ENCODE measurements at places on chromosomes 13 and 19.
A peak's percentile ranks its signal among the peaks of the same experiment; 100 is the strongest.

- DNase-seq: no peak
These were observed 1.4 kb upstream of the GIPC1 start for GRCh38 chr19:14497228-14497921.

GRCh38 chr19:38193445-38193844, 30.6 kb downstream of the DPF1 start:
- no peak for DNase-seq

- DNase-seq: no peak
These were observed 422.2 kb downstream of the KLF5 start for GRCh38 chr13:73480779-73481559.

- DNase-seq: no peak
These were observed 8.2 kb downstream of the ZNF439 start for GRCh38 chr19:11856596-11857250.

DNA sequence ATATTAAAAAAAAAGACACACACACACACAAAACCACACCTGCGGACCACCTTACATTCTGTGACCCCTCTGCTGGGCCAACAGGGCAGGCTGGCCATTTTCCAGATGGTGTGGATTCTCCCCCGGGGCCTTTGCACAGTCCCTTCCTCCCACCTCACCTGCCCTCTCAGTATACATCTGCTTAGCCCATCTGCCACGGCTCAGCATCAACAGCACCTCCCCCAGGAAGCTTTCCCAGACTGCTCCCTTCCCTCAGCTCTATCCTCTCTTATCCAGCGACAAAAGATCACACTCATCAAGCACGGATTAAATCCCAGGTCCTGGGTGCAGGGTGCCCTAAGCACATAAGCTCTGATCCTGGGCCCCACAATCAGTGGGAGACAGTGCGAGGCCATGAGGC, 4.5 kb downstream of the ZNF787 start:
- DNase-seq: no peak

- peak; percentile 60 for DNase-seq
These were observed 20.7 kb upstream of the NWD1 start for GRCh38 chr19:16698914-16699313.

DNA sequence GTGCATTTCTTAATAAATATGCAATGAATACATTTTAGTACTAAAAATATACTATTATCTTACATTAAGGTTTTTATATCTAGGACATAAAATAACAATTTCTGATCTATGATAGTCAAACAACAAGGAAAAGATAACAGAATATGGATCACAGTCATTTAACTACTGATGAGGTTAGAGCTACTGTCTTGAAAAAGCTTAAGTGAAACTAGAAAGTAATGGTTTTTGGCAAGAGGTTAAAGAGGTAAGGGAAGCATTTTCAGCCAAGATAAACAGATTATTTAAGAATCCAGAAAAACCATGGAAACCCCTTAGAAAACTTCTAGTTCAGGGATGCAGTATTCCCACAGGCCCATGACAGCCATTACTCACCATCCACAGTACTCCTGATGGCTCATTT, 787.4 kb downstream of the DACH1 start:
- DNase-seq: no peak

Measured in LHCN-M2 (cell line).